Activated CD4-positive, alpha-beta T cell treated with anti-CD3 and anti-CD28 coated beads for 4 hours (primary cell): ENCODE measurements at places on chromosomes 1 and 21.

- DNase-seq = no peak
Measured at GRCh38 chr1:101652484-101652883, 344.2 kb downstream of the OLFM3 start.

- no peak for DNase-seq
Measured at GRCh38 chr1:168728473-168729404, at the start of gene DPT. Gene DPT, minus strand, starts transcription at chr1:168729206. Its CDS starts 32 bp downstream, at chr1:168729174.

DNA sequence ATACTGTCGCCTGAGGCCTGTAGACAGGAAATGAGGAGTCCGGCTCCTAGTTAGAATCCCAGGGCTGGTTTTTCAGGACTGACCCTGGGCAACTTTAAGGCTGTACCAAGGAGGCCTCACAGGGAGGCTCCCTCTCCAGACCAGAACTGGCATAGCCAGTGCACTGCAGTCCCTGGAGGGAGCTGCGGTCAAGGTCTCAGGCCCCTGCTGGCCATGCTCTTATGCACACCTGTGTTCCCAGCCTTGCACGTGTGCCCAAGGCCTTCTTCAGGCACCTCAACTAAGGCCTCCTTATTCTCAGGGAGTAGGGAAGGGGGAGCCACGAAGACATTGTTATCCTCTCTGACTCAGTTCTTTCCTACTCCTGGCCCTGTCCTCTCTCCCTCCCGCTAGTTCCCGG, 22.0 kb upstream of the IFNAR1 start:
- DNase-seq = no peak

GRCh38 chr1:231093156-231093922, 53.3 kb upstream of the FAM89A start:
- no peak for DNase-seq
